ENCODE measurements at places on chromosomes 2 and 18.

- DNase-seq, result peak; percentile 52
Observed at GRCh38 chr2:82730811-82731210, 1728.3 kb downstream of the SUCLG1 start.

- DNase-seq, result peak; percentile 74
Observed at GRCh38 chr2:197889041-197889440, 84.6 kb downstream of the PLCL1 start.

DNA sequence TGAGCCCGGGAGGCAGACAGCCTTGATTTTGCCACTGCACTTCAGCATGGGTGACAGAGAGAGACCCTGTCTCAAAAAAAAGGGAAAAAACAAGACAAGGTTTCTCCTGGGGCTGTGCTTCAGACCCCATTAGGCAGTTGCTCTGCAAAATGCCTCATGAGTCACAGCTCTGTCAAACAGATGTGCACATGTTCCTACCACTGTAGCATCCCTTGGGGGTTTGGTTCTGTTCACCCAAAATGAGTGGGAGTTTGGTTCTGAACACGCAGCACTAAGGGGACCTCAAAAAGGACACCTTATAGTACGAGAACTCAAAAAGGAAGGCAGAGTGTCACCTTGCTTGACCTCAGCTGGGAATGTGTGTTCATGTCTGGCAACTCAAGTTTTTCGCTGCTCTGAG, 134.9 kb downstream of the RPIA start:
- DNase-seq, result no peak

DNA sequence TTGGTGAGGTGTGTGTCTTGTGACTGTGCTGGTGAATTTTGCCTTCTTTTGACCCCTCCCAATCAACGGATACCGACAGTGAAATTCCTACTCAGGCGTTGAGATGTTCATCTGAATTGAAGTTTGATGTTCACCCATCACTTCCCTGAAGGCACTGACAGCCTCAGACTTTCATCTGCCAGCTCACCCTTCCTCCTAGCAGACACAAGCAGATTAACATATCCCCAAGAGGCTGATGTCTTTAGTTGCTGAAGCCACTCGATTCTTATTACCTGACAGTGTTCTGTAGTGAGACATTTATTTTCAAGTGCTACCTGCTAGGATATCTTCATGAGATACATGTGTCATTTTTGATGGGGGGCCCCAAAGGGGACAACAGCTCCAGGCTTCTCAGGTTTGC, 1330.1 kb upstream of the PIK3C3 start:
- no peak for DNase-seq

DNA sequence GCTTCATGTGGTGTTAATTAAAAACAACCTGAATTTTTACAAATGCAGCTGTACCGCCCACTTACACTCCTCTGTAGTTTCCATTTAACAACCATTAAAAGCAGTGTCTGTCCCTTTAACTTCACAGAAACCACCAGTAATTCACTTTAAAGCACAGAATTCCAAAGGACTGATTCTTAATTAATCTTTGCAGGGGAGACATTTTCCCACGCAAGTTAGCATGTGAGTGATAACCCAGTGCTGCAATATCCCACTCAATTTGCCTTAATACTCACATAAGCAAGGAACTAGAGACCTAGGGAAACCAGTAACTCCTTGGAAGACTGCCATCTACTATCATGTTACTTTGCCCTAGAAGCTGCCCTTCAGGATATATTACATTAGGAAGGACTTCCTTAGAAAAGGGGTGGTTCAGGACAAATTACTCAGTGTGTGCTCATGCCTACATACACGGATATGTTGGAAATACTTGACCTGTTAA, 102.3 kb downstream of the OSR1 start:
- peak; percentile 83 for DNase-seq

GRCh38 chr18:10086458-10087210, 172.8 kb downstream of the VAPA start:
- no peak for DNase-seq

- DNase-seq, result no peak
Observed at GRCh38 chr2:287911-288757, at the start of gene ALKAL2. TSS of gene ALKAL2 (minus strand) at chr2:288091. CDS start at chr2:287835, 256 bp downstream.

- no peak for DNase-seq
Observed at GRCh38 chr2:128312411-128312810, 6.3 kb downstream of the HS6ST1 start.

DNA sequence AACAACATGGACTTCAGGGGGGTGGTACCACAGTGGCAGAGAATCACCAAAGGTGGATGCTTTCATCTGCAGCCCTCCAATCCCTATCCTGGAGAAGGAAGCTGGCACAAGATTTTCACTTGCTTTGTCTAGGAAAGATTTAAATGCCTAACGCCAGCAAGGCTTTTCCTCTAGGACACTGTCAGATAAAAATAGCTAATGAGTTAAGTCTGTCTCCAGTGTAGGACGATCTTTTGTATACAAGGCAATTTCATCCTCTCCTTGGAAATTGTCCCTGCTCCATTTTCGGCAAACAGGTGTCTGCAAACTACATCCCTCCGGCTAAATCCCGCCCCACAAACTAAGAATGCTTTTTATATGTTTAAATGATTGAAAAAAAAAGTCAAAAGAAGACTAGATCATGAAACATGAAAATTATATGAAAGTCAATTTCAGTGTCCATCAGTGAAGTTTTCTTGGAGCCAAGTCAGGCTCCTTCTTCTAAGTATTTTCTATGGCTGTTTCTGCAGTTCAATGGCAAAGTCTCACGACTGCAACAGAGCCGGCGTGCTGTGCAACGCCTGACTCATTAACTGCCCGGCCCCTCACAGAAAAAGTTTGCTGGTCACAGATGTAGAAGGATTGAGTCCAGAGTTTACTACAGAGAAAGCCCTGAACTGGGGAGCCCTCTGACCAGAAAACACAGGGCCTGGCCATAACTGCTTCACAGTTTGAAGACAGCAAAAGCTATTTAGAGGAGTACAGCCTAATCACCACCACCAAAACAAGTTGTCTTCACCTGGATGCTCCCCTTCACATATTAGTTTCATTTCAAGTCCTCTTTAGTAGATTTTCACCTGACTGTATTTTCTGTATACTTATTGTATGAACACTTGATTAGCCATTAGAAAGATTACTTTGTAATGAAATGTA, 52.3 kb downstream of the PIEZO2 start:
- DNase-seq, result no peak

GRCh38 chr18:31197676-31198075, 35.0 kb upstream of the DSC1 start:
- no peak for DNase-seq

DNA sequence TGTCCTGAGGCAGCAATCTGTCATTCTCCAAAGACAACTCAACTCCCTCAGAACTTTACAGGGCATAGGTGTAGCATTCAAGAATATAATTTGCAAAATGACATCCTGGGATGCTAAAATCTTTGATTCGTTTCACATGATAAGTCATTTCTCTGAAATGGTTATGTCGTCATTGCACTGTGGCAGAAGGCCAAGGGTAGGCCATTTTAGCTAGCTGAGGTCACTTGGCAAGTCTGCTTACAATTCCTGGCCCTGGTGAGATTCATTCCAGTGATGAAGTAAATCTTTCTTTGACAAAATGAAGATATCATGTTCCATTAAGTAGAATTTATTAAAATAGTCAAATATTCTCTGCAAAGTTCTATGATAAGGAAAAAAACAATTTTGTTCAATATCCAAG, 1410.3 kb upstream of the LRRTM1 start:
- DNase-seq, result peak; percentile 31

DNA sequence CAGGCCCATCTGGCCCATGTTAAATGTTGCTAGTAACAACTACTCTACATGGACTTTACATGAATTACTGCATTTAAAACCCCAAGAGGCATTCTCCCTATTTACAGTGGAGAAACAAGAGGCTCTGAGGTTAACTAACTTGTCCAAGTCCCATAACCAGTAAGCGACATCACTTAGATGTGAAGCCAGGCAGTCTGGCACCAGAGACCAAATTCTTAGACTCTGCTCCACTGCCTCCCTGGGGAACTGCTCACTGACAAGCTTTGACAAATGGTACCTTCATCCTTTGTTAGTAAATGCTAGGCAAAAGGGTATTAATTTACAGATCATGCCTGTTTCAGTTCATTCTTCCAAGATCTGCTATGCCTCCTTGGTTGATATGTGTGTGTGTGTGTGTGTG, 124.8 kb downstream of the AFF3 start:
- peak; percentile 97 for DNase-seq

DNA sequence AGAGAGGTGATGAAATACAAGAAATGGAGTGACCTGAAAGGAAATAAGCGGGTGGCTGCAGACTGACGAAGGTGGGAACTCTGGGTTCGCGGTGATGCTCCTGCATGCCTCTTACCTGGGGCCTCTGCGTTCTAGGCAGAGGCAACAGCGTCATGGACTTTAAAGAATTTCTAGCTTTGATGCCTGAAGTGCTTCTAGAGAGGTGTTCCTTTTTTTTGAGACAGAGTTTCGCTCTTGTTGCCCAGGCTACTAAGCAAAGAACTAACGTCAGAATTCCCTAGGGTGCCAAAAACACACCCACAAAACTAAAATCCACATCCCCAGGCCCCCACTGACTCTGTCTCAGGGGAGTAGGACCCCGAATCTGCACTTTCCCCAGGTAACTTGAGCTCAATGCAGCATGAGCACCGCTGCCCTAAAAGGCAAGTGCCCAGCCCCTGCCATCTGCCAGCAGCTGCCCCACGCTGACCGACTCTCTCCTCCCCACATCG, 110.5 kb upstream of the ID2 start:
- no peak for DNase-seq

GRCh38 chr2:206031162-206031784, 54.7 kb downstream of the INO80D start:
- DNase-seq, result peak; percentile 30

- no peak for DNase-seq
Observed at GRCh38 chr2:8631465-8632005, 50.3 kb upstream of the ID2 start.

DNA sequence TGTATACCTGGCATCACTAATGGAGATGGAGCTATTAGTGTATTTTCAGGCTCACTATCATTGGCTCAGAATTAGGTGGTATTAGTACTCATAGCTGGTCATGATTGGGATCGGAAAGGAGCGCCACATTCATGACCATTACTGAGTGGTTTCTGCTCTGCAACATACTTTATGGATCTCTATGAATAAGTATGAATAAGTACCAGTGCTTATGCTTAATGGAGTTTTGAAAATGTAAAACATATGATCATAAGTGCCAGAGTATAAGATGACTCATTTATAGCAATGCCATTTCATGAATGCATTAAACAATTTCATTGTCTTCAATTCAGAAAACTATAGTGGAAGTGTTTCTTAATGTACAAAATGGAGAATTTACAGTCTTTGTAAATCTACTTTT, 156.7 kb downstream of the GALNT3 start:
- DNase-seq, result peak; percentile 40

- DNase-seq, result no peak
Observed at GRCh38 chr2:241050624-241051577, 51.2 kb downstream of the MTERF4 start.

GRCh38 chr18:34549367-34549766, 160.7 kb upstream of the DTNA start:
- no peak for DNase-seq

DNA sequence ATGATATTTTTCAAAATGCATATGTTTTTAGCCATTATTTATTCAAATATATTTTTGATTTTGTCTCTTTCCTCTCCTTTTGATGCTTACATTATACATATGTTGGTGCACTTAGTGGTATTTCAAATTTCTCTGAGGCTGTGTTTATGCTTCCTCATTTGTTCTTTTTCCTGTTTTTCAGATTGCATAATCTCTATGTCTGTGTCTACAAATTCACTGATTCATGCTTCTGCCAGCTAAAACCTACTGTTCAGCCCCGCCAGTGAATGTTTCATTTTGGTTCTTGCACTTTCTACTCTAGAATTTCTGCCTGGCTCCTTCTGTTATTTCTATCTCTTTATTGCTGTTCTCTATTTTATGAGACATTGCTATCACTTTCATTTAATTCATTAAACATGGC, 951.7 kb upstream of the CNTNAP5 start:
- DNase-seq, result no peak

DNA sequence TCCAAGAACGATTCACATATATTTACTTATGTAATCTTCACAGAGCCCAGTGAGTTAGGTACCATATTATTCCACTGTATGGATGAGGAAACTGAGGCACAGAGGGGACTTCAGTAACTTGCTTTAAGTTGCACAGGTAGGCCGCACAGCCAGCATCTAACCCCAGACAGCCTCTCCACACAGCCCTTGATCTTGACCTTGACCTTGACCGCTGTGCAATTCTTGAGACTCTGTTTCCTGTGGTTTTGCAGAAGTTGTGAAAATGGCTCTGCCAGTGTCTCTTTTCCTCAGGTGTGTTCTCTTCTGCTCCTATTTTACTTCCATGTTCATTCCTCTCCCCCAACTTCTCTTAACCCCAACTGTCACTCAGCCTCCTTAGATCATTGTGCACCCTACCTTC, 206.5 kb downstream of the SOX11 start:
- DNase-seq, result no peak

GRCh38 chr2:42101206-42102023, 53.6 kb downstream of the PKDCC start:
- DNase-seq, result peak; percentile 90

- no peak for DNase-seq
Observed at GRCh38 chr2:69975136-69975852, 13.9 kb upstream of the ASPRV1 start.

DNA sequence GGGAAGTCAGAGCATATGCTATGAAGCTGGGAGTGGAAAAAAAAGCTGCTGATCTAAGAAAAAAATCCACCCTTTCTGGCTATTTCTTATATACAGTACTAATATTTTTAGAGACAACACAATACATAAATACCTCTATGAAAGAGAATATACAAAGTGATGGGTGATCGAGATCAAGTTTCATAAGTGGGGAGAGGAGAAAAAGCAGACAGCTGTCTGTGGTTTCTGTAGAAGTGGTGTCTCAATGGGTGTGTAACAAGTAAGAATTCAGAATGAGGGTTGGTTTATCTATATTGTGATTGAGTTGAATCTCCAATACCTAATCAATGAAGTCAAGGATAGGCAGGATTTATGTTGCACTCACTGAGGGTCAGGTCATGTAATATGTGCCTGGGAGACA, 191.0 kb downstream of the HNMT start:
- no peak for DNase-seq

- no peak for DNase-seq
Observed at GRCh38 chr2:116680256-116680936, 1134.1 kb upstream of the DDX18 start.

GRCh38 chr2:195330513-195330956, 326.5 kb upstream of the SLC39A10 start:
- DNase-seq, result no peak

DNA sequence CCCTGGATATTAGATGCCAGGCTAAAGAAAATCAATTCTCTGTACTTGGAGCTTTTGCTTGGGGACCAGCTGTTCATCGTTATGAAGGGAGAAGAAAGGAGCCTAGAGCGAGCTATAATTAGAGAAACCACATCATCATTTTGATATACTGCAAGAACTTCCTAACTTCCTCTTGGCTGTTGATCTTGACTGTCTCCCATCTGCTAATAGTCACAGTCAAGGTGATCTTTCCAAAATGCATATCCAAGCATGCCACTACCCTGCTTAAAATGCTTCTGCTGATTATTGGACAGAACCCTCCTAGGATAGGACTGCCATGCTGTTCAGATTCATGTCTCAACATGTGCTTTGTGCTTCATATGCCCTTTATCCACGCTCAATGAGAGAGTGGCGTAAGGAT, 54.8 kb downstream of the RAPGEF4 start:
- peak; percentile 18 for DNase-seq

GRCh38 chr2:97935719-97936161, 60.0 kb downstream of the TMEM131 start:
- peak; percentile 87 for DNase-seq

All from fibroblast of skin of right biceps (primary cell).